ENCODE measurements at places on chromosomes 3 and 15.

DNA sequence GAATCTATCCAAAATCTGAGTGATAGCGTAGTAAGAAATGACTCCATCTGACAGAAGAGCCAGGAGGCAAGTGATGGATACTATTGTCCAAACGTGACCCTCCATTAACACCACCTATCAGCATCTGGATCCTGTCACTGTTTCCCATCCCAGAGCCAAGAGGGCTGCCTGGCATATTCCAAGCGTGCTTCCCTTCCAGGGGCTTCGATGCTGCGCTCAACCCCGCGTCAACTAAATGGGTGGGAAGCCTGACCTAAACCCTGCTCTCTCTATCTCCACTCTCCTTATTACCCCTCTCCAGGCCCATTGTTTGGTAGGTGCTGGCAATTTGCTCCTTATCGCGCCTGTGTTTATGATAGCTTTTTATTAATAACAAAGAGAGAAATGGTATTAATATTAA lies 83.2 kb downstream of the NR2F2 start:
- DNase-seq, result no peak

DNA sequence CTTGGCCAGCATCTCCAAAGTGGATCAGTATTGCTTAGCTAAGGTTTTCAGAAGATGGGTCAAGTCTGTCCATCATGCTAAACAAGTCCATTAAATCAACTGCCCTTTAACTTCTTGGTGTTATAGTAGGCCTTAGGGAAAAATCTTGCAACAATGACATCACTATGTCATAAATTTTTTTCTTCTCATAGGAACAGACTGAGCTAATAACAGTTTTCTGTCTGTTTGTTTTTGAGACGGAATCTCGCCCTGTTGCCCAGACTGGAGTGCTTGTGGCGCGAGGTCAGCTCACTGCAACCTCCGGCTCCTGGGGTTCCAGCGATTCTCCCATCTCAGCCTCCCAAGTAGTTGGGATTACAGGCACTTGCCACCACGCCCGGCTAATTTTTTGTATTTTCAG lies 94.2 kb downstream of the EFL1 start:
- DNase-seq, result no peak

GRCh38 chr15:89457086-89457485 lies 39.3 kb downstream of the RHCG start:
- DNase-seq, result no peak

- DNase-seq, result no peak
Measured at GRCh38 chr15:85727068-85727467, 67.7 kb downstream of the KLHL25 start.

GRCh38 chr15:78080088-78080460 lies 2.6 kb upstream of the TBC1D2B start:
- DNase-seq, result no peak

GRCh38 chr3:153252963-153253362 lies 90.9 kb downstream of the RAP2B start:
- no peak for DNase-seq

DNA sequence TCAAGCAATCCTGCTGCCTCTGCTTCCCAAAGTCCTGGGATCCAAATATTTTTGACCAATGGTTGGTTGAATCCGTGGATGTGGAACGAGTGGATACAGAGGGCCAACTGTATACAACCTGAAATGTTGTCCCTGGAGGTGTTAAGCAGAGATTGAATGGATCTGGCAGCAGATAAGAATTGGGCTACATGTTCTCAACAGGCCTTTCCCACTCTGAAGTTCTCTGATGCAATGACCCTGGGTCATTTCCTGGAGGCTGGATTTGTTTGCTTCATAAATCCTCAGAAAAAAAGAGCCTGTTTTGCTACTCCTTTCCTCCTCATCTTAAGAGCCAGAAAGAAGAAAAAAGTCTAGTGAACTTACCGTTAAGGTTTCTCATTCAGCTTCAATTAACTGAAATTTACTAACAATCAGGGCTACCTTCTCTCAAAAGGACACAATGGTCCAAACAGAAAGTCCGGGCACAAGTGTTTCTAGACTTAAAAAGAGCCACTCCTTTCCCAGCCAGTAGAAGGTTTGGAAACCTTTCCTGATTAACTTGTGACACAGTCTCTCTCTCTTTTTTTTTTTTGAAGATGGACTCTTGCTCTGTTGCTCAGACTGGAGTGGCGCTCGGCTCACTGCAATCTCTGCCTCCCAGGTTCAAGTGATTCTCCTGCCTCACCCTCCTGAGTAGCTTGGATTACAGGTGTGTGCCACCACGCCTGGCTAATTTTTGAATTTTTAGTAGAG lies 6.5 kb downstream of the ARHGEF3 start:
- DNase-seq, result no peak

DNA sequence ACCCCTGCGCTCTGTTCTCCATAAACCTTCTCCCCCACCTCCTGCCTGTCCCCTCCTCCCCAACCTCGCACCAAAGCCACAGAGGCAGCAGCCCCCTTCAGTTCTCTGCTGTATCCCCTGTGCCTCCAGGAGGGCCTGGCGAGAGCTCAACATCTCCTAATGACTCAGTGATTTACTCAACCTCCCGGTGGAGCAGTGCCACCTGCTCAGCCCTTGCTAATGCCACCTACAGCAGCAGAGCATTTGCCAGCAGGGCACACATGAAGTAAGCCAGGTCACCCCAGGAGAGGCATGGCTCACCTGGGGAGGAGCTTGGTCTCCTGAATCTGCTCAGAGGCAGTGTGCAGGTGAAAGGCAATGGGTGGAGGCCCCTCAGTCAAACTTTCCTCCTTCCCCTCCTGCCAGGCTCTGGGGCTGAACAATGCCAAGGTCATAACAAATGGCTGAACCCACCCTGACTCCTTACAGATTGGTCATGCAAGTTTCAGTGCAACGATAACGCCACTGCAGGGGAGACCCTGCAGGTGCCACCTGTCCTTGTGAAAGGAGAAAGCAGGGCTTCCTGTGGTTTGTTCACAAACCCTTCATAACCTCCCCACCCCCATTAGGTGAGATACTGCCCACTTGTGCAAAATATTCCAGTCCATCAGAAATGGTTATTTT lies 19.8 kb downstream of the TRPM1 start:
- no peak for DNase-seq

DNA sequence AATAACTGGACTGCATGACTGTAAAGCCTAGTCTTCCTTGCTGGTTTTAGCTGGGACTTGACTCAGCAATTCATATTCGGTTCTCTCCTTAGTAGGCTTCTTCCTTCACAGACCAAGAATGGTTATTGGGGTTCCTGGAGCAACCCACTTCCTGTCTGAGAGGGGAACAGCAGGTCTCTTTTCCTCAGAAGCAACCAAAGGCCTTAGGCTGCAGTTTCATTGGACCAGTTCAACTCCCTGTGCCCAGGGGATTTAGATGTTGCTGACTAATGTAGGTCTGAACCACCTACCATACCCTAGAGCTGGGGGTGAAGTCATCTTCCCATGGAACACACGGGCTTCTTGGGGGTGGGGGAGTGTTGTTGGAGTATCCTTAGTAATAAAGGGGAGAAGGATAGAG lies 84.0 kb upstream of the SKOR1 start:
- no peak for DNase-seq

DNA sequence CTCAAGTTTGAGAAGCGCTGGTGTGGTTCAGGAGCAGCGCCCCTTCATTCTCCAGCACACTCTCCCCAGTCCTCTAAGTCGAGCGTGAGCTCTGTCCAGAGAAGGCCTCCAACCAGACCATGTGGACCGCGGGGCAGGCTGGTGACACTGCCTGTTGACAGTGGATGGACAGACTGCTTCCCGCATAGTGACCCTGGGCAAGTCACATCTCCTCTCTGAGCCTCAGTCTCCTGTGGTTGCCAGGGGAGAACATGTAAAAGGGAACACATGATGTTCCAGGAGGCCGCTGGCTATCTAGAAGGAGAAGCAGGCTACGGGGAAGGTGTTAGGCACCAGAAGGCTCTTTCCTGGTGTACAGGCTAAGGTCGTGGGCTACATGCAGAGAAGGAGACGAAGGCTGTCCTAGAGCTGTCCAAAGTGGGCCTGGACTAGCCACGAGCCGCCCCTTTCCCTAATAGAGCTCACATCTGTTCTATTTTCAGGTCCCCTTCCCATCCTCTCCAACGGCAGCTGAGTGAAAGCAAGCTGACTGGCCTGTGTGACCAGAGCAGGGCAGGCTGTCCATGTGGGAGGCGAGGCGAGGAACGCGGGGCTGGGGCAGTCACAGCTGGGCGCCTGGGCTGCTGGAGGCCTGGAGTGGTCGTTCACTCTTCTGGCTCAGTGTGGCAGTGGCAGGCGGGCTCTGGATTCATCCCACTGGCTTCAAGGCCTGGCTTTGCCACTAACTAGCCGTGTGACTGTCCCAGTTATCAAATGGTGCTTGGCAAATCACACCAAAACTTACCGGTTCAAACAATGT lies 11.1 kb downstream of the ISG20 start:
- DNase-seq, result no peak

- no peak for DNase-seq
Measured at GRCh38 chr3:52373676-52374075, 57.6 kb downstream of the DNAH1 start.

DNA sequence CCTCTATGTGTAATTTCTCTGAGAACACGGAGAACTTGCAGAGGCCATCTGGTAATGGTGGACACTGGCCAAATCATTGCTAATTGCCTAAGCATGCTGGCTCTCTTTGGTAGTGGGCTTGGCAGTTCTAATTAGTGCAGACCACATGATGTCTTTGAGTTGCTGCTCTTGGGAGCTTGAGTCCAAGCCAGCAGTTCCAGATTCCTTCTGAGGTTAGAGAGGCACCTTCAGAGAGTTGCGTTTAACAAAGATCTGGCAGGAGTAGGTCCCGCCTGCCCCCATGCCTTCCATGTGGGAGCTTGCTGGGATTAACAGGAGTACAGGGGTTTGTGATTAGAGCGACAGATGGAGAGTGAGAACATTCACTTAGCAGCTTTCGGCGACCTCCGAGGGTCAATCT lies 449.0 kb upstream of the LMCD1 start:
- no peak for DNase-seq

GRCh38 chr15:89848970-89849292 lies 34.3 kb upstream of the ANPEP start:
- DNase-seq, result no peak

DNA sequence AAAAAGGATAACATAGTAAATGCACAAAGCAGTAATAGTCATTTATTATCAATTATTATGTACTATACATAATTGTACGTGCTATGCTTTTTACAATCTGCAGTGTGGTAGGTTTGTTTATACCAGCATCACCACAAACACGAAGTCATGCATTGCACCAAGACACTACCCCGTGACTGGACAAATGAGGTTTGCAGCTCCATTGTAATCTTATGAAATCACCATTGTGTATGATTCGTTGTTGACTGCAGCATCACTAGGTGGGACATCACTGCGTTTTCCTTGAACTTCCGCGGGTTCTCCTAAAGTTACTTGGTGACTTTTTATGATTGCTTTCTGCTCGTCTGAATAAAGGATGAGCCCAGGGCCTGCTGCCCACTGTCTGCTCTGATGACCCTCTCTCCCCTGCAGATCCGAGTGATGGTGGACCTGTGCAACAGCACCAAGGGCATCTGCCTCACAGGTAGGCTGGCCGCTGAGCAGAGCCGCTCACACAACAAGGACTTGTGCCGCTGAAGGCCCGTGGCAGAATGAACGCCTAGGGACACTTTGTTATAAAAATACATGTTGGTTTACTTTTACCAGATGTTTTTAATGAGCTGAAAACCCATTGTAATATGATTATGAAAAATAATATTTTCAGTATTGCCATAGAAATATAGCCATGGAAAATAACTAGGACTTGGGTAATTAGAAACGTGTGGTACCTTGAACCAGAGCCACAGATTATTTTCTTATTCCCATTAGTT lies 35.8 kb downstream of the GLDN start:
- DNase-seq, result no peak
